Activated T-helper 17 cell treated with anti-CD3 and anti-CD28 coated beads, Interleukin-2, amount 50 U/mL, for 72 hours (primary cell): ENCODE measurements at places on chromosomes 7 and 10.

GRCh38 chr10:122113161-122113944, 124.4 kb downstream of the TACC2 start:
- no peak for ATAC-seq

DNA sequence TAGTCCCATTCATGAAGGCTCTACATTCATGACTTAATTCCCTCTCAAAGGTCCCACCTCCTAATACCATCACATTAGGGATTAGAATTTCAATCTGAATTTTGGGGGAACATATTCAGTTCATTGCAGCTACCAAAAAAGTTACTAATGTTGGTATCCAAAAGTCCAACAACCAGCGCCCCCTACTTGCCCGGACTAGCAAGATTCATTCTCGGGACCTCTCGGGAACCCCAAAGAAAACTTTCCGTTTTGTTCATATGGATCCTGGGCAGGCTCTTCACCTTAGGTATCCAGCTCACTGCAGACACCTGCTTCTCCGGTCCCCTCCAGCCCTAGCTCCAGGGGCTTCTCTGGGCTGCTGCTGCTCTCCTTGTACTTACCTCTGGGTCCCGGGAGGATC, 8.9 kb upstream of the GRK5 start:
- ATAC-seq, result peak; percentile 18

GRCh38 chr7:135981958-135982646, 4.9 kb upstream of the MTPN start:
- ATAC-seq, result no peak

- ATAC-seq, result no peak
Observed at GRCh38 chr7:138138244-138138643, 62.0 kb downstream of the AKR1D1 start.

GRCh38 chr7:100726996-100727761, 6.2 kb upstream of the ZAN start:
- ATAC-seq, result no peak

- ATAC-seq, result no peak
Observed at GRCh38 chr7:56028942-56029630, 22.2 kb downstream of the PSPH start.

DNA sequence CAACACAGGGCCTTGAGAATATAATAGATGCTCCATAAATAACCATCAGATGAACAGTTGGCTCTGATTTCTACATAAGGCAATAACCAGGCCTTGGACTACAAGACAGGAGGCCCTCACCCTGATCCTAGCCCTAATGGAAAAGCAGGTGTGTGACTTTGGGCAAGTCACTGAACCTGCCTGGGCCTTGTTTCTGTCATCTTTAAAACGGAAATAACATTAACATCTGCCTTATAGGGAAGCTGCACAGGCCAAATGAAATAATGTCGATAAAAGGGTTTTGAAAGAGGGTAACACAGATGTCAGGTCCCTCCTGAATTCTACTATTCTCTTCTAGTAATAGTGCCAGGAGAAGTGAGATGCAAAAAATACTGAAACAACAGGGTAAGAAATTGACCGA, 20.7 kb downstream of the PIK3AP1 start:
- ATAC-seq, result no peak

- no peak for ATAC-seq
Observed at GRCh38 chr7:51471981-51472296, 155.3 kb upstream of the COBL start.

- no peak for ATAC-seq
Observed at GRCh38 chr10:111648046-111648445, 535.5 kb downstream of the GPAM start.

GRCh38 chr10:78902815-78903214, 166.0 kb upstream of the ZMIZ1 start:
- ATAC-seq, result no peak

GRCh38 chr10:58641095-58641531, 128.4 kb downstream of the BICC1 start:
- ATAC-seq, result no peak

GRCh38 chr10:90958781-90959180, 37.9 kb upstream of the ANKRD1 start:
- no peak for ATAC-seq

DNA sequence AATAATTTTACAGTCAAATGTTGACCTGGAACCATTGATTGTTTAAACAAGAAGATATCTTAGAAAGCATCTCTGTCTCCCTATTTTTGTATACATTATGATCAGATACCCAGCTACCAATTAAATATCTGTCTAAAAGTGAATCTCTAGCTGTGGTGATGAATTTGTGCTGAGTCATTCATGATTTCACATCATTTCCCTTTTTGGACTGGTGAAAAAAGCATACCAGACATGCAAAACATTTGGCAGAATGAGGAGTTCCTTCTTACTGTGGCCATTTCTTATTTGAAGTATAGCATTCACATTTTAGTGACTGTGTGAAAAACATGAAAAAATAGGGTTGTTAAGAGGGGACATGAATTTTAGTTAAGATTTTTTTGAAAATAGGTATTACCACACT, 98.0 kb upstream of the GATA3 start:
- ATAC-seq, result peak; percentile 34

- no peak for ATAC-seq
Observed at GRCh38 chr10:23523251-23523650, 84.4 kb downstream of the OTUD1 start.

DNA sequence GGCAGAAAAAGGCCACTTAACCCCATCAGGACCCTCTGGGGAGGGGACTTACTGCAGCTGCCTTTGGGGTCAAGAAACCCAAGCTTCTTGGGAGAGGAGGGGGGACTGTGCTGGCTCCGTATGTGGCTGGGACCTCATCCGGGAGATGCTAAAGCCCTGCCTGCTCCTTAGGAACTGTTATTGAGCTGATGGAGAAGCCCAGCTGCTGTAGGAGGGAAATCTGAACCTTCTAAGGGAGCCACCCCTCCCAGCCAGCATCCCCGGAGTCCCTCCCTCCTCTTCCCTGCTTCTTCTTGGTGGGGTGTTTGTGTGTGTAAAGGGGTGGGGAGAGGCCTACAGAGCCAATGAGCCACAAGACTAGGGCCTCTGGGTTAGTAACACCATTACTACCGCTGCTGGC, 8.2 kb downstream of the KCNIP2 start:
- no peak for ATAC-seq

- no peak for ATAC-seq
Observed at GRCh38 chr10:37765216-37765615, 92.2 kb downstream of the ZNF248 start.

DNA sequence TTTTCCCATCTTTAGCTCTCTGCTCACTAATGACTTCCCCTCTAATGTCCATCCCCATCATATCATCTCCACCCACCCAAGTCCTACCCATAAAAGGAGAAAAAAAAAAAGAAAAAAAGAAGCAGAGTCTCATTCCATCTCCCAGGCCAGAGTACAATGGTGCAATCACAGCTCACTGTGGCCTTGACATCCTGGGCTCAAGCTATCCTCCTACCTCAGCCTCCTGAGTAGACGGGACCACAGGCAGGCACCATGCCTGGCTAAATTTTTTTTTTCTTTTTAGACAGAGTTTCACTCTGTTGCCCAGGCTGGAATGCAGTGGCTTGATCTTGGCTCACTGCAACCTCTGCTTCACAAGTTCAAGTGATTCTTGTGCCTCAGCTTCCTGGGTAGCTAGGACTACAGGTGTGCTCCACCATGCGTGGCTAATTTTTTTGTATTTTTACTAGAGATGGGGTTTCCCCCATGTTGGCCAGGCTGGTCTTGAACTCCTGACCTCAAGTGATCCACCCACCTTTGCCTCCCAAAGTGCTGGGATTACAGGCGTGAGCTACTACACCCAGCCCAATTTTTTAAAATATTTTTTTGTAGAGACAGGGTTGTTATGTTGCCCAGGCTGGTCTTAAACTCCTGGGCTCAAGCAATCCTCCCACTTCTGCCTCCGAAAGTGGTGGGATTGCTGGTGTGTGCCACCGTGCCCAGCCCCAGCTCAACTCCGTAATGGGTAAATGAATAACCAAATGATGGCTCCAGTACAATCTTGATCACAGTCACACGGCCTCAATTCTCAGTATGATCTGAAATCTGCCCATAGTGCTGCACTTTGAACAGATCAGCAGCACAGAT, 24.6 kb upstream of the SGMS1 start:
- no peak for ATAC-seq

DNA sequence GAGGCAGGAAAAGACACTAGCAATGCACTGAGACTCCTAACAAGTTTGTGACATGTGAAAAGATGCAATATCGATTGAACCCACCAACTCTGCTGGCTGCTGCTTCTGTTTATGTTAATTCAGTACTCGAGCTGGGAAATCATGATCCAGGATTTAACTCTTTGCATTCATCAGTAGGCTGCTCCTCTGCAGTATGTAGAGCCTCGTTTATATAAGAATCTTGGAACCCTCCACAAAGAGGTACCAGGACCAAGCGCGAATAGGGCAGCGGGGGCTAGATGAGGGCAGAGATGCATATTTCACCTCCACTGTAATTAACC, 7.8 kb downstream of the PRKAG2 start:
- no peak for ATAC-seq

DNA sequence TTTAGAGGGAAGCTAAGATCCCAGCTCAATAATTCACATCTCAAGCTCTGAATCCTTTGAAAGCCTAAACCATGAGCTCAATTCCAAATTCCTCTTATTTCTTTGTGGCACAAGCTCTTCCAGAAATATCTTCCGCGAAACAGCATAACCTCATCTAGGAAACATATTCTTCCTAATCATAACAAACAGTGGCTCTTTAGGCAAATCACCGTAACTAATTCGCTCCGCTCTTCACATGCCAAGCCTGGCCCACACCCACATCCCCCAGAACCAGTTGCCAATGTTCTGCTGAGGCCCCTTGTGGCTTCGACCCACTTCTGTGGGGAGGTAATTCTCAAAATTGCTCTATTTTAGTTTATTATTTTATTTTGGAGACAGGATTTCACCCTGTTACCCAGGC, 19.2 kb downstream of the GAD2 start:
- ATAC-seq, result no peak

DNA sequence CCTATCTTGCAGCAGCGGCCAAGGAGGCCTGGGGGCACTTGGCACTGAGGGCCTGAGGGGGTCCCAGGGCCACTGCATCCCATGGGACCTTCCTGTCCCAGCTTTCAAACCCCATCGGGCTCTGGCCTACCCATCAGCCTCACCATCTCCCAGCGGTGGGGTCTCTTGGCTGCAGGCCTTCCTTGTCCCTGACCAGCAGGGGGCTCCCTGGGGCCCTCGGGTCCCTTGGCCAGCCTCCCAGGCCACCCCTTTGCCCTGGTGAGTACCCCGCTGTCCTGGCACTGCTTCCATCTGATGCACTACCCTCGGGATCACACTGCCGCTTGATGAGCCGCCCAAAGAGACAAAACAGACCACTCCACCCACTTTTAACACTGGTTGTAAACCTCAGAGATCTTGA, 43.5 kb downstream of the YKT6 start:
- ATAC-seq, result peak; percentile 27

DNA sequence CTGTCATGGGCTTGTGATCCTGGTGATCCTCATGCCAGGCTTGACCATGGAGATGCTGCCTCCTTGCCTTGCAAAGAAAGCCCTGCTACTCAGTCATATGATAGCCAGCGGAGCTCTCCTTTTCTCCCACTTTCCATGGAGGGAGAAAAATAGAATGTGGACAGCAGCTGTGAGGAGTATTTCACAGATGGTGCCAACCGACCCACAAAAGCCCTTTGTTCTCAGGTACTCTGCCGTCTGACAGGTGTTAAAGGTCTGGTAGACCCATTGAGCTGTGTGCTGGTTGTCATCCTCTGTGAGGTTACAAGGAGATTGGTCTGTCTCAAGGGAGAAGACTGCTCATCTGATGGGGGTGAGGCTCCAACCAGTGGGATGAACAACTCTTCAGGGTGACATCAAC, 29.5 kb upstream of the COBL start:
- no peak for ATAC-seq

- ATAC-seq, result no peak
Observed at GRCh38 chr10:384538-385305, 249.5 kb downstream of the ZMYND11 start.

GRCh38 chr10:94496010-94496409, 49.6 kb upstream of the HELLS start:
- ATAC-seq, result no peak

GRCh38 chr10:112677689-112678088, 230.7 kb downstream of the VTI1A start:
- no peak for ATAC-seq

- ATAC-seq, result no peak
Observed at GRCh38 chr7:44561962-44562621, 11.6 kb downstream of the DDX56 start.

GRCh38 chr7:105787793-105788192, 88.6 kb downstream of the ATXN7L1 start:
- ATAC-seq, result no peak
